ENCODE measurements at places on chromosomes 13 and 19. TPM values are rescaled to one million over a fixed set of nuclear protein-coding genes. Genes with fewer than 3 reads are reported as not detected.
A peak's percentile ranks its signal among the peaks of the same experiment; 100 is the strongest.

Gene HCN2
- 0.24 TPM for total RNA-seq

Gene LRG1
- total RNA-seq, result 14.9 TPM

Gene RNF225
- not detected for total RNA-seq

DNA sequence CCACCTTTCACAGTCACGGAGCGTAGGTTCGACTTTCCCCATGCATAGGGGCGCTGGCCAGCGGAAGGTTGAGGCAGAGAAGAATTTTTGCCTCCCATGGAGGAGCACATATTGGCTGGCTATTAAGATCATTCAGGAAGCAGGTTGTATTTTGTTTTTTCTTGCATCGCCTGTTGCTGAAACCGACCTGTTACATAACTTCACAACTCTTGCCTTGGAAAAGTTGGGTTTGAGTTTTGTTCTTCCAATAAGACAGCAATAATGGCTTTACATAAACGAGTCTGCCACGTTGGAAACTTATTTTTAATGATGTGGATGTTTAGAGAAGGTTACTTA, 1.4 kb downstream of the UPF1 start:
- no peak for DNase-seq
- peak overlapping the region; percentile 92 for H3K4me3 ChIP-seq
- peak overlapping the region; percentile 91 for H3K27ac ChIP-seq
- no peaks in the 10 kb centered on the region for H3K27me3 ChIP-seq

- H3K27ac ChIP-seq, result no peak overlapping the region
- H3K4me1 ChIP-seq, result no peaks in the 10 kb centered on the region
- no peak overlapping the region for H3K4me3 ChIP-seq
- no peaks in the 10 kb centered on the region for H3K27me3 ChIP-seq
- H3K36me3 ChIP-seq, result no peaks in the 10 kb centered on the region
These were observed 242.1 kb downstream of the KLF5 start for GRCh38 chr13:73300718-73301425.

GRCh38 chr13:93345024-93345423, 118.4 kb downstream of the GPC6 start:
- H3K4me3 ChIP-seq, result no peak overlapping the region
- no peak for DNase-seq
- H3K27me3 ChIP-seq, result no peaks in the 10 kb centered on the region

GRCh38 chr19:16112778-16113177, 1.1 kb downstream of the RAB8A start:
- DNase-seq, result no peak
- peak overlapping the region; percentile 91 for H3K4me3 ChIP-seq
- H3K27ac ChIP-seq, result peak overlapping the region; percentile 92
- H3K27me3 ChIP-seq, result no peaks in the 10 kb centered on the region
- H3K36me3 ChIP-seq, result peaks cover 22% of the 10 kb centered on the region

- H3K4me3 ChIP-seq, result no peak overlapping the region
- no peak overlapping the region for H3K27ac ChIP-seq
- H3K4me1 ChIP-seq, result no peaks in the 10 kb centered on the region
These were observed 64.9 kb upstream of the HTR2A start for GRCh38 chr13:46961719-46962118.

- no peak overlapping the region for H3K27ac ChIP-seq
- no peaks in the 10 kb centered on the region for H3K27me3 ChIP-seq
- no peaks in the 10 kb centered on the region for H3K36me3 ChIP-seq
- peaks cover 42% of the 10 kb centered on the region for H3K4me1 ChIP-seq
These were observed 8.1 kb upstream of the NKPD1 start for GRCh38 chr19:45168767-45169351.

- DNase-seq, result no peak
- H3K4me3 ChIP-seq, result no peak overlapping the region
- H3K27ac ChIP-seq, result peak overlapping the region; percentile 14
- peaks cover 14% of the 10 kb centered on the region for H3K36me3 ChIP-seq
- H3K27me3 ChIP-seq, result no peaks in the 10 kb centered on the region
These were observed 25.4 kb downstream of the PAK4 start for GRCh38 chr19:39150807-39151600.

DNA sequence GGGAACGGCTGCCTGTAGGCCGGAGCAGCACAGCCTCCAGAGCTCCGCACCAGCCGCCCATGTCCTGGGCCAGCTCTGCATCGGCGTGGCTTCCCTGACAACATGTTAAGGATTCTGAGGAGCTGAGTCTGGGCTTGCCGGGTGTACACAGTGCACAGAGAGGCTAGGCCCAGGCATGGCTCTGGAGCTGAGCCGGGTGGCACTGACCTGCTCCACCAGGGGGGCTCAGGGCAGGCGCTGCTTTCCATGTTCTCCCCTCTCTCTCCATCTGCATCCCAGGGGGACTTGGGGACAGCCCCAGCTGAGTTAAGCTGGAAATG, 31.6 kb downstream of the AP1M1 start:
- peaks cover 98% of the 10 kb centered on the region for H3K36me3 ChIP-seq
- no peaks in the 10 kb centered on the region for H3K27me3 ChIP-seq
- no peak overlapping the region for H3K4me3 ChIP-seq
- no peak overlapping the region for H3K27ac ChIP-seq
- no peaks in the 10 kb centered on the region for H3K4me1 ChIP-seq

GRCh38 chr13:98309569-98310335, 132.7 kb upstream of the RNF113B start:
- peaks cover 36% of the 10 kb centered on the region for H3K4me1 ChIP-seq
- no peak overlapping the region for H3K27ac ChIP-seq
- no peaks in the 10 kb centered on the region for H3K27me3 ChIP-seq
- DNase-seq, result no peak
- H3K36me3 ChIP-seq, result no peaks in the 10 kb centered on the region

DNA sequence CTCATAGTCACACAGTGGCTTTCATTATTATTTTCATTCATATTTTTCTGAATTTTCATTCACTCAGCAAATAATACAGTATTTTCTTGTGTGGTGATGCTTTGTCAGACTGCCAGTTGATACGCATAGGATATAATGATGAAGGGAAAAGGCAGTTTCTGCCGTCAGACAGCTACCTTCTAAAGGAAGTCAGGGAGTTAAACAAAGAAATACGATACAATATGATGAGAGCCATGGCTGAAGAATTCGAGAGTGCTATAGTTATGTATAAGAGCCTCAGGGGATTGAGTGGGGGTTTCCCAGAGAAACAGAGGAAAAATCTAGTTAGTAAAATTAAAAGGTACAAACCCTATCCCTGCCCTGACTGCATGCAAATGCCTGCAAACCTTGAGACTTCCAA, 479.1 kb downstream of the OLFM4 start:
- H3K4me1 ChIP-seq, result no peaks in the 10 kb centered on the region
- no peak overlapping the region for H3K4me3 ChIP-seq
- no peaks in the 10 kb centered on the region for H3K27me3 ChIP-seq

DNA sequence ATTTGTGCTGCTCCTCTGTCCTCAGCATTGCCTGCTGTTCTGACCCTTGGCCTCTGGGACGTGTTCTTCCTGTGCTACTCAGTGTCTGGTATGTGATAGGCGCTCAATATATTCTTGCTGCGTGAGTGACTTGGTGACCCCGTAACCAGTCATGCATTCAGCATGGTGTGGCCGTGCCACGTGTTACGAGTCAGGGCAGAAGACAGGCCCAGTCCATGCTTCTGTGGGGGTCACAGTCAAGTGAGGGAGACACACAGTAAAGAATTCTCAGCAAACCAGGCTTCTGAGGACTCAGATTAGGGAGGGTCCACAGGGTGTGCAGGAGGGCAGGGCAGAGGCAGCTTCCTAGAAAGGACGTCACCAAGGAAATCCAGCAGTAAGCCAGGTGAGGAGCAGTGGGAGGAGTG, 7.9 kb downstream of the PPP1R37 start:
- no peak overlapping the region for H3K27ac ChIP-seq
- no peak for DNase-seq
- H3K27me3 ChIP-seq, result no peaks in the 10 kb centered on the region
- H3K4me3 ChIP-seq, result no peak overlapping the region

DNA sequence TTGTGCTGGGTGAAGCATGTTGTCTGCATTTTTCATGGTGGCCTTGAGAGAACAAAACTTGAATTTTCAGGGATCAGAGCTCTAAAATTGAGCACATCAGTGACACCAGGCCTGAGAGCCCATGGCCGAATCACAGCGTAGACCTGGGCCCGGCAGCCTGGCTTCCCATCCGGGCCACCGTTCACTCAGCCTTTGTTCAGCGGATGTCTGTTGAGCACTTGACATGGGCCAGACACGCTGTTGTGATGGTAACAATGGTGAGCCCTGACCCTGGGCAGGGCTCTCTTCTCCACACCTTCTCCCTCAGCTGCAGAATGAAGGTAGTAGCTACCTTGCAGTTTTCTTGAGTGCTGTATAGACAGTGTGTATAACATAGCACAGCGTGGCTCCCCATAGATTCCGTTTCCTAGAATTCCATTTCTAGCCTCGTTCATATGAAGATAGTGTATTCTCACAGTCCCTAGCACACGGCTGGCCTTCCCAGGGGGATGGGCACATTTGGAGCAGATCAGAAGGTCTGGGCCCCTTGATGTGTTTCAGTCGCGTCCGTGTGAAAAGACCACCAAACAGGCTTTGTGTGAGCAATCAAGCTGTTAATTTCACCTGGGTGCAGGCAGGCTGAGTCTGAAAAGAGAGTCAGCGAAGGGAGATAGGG, 75.3 kb downstream of the RAB20 start:
- no peaks in the 10 kb centered on the region for H3K4me1 ChIP-seq
- H3K4me3 ChIP-seq, result no peak overlapping the region

GRCh38 chr13:49615836-49616675, 12.3 kb upstream of the ARL11 start:
- H3K27ac ChIP-seq, result peak overlapping the region; percentile 7
- DNase-seq, result no peak

GRCh38 chr19:49981603-49982593, 20.9 kb upstream of the SIGLEC11 start:
- no peak overlapping the region for H3K27ac ChIP-seq

- H3K36me3 ChIP-seq, result no peaks in the 10 kb centered on the region
- H3K4me1 ChIP-seq, result peaks cover 19% of the 10 kb centered on the region
- H3K27ac ChIP-seq, result peak overlapping the region; percentile 26
- no peak overlapping the region for H3K4me3 ChIP-seq
- no peaks in the 10 kb centered on the region for H3K27me3 ChIP-seq
These were observed 94.7 kb downstream of the MIPEP start for GRCh38 chr13:23794267-23795161.

DNA sequence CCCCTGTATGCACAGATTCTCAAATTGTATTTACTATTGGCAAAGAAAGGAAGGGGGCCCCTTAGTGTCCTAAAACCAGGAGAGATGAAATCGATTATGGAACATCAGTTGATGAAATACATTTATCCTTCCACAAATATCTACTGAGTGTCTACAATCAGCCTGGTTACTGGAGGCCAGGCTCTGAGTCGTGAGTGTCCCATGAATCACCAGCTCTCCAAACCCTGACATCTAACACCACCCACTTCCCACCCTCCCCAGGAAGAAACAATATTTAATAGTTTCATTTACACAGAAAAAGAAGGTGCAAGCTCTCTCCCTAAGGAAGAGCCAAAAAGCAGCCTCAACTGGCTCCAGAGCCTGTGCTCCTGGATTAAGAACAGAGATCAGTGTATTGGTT, 25.2 kb downstream of the KCTD15 start:
- DNase-seq, result no peak
- no peaks in the 10 kb centered on the region for H3K36me3 ChIP-seq
- H3K27me3 ChIP-seq, result no peaks in the 10 kb centered on the region
- H3K4me3 ChIP-seq, result no peak overlapping the region
- H3K4me1 ChIP-seq, result peaks cover 28% of the 10 kb centered on the region

- H3K36me3 ChIP-seq, result peaks cover 49% of the 10 kb centered on the region
- no peak overlapping the region for H3K27ac ChIP-seq
- no peak overlapping the region for H3K4me3 ChIP-seq
- no peak for DNase-seq
- no peaks in the 10 kb centered on the region for H3K27me3 ChIP-seq
These were observed 8.9 kb downstream of the PIAS4 start for GRCh38 chr19:4016486-4016885.

DNA sequence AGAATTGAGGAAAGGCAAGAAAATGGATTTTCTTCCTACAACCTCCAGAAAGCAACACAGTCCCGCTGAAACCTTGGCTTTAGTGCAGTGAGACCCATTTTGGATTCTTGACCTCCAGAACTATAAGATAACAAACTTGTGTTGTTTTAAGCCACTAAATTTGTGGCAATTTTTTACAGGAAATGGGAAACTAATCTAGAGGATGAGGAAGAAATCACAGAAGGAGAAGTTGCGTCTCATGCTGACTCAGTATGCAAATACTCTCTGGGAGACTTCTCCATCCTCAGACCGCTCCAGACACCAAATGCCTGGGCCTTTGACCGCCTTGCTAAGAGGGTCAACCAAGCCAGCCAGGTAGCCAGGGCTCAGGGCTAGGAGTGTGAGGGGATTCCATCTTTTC, 13.1 kb upstream of the CEACAM16 start:
- H3K36me3 ChIP-seq, result no peaks in the 10 kb centered on the region
- H3K27me3 ChIP-seq, result no peaks in the 10 kb centered on the region
- no peak overlapping the region for H3K4me3 ChIP-seq
- DNase-seq, result no peak
- H3K27ac ChIP-seq, result peak overlapping the region; percentile 73
- peaks cover 48% of the 10 kb centered on the region for H3K4me1 ChIP-seq

DNA sequence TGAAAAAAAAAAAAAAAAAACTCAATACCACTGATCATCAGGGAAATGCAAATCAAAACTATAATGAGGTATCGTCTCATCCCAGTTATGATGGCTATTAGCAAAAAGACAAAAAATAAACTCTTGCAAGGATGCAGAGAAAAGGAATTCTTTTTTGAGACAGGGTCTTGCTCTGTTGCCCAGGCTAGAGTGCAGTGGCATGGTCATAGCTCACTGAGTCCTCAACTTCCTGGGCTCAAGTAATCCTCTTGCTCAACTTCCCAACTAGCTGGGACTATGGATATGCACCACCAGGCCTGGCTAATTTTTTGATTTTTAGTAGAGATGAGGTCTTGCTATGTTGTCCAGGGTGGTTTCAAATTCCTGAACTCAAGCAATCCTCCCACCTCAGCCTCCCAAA, 59.5 kb downstream of the MICU2 start:
- H3K4me1 ChIP-seq, result peaks cover 7% of the 10 kb centered on the region
- H3K36me3 ChIP-seq, result no peaks in the 10 kb centered on the region
- no peaks in the 10 kb centered on the region for H3K27me3 ChIP-seq
- DNase-seq, result no peak
- no peak overlapping the region for H3K4me3 ChIP-seq
- no peak overlapping the region for H3K27ac ChIP-seq

DNA sequence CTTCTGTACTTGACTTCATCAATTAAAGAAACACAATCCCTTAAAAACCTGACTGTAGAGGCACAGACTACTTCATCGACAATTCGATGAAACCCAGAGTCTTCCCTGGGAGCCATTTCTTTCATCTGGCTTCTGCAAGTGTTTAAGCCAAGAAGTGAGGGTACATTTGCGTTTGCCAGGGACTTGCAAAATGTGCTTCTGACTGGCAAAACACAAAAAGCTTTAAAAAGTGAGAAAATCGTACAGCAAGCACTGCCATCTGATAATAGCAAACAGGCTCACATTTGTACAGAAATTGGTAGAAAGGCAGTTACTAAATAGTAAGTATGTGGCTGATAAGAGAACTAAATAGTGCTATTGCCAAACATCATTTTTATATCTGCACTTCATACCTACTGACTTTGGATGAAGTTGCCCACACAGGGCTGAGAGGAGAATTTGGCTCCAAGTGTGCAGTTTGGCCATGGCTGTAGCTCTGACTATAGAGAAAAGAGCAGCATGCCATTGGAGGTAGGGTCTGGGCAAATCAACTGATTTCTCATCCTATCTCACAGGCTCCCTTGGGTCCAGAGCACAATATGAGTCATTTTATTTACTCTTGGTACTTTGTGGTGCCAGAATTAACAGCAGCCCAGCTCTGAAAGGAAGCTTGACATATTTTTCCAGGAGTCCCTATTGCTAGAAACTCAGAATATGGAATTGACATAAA, 358.1 kb downstream of the OXGR1 start:
- H3K4me3 ChIP-seq, result no peak overlapping the region
- no peak for DNase-seq
- H3K4me1 ChIP-seq, result no peaks in the 10 kb centered on the region
